ENCODE measurements at places on chromosomes 6 and 20.

DNA sequence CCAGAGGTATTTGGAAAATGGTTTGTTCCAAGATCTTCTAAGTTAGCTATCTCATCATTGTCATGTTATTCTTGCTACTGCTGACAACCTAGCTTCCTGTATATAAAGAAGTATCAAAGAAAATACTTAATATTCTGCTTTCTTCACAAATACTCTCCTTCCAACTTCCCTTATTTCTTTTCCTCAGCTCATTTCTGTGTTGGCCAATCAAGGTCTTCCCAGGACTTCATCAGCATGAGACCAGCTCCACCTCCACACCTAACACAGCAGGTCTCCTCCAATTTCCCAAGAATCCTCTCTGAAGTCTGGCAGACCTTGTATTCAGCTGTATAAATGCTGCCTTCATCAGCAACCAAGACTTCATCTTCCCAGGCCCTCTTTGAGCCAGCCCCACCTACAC, 538.6 kb upstream of the JARID2 start:
- no peak for DNase-seq

GRCh38 chr20:16821211-16822089, 73.3 kb downstream of the OTOR start:
- no peak for DNase-seq

GRCh38 chr6:20939161-20939775, 405.0 kb downstream of the CDKAL1 start:
- no peak for DNase-seq

- DNase-seq = no peak
These were observed 64.8 kb downstream of the JARID2 start for GRCh38 chr6:15310680-15311079.

DNA sequence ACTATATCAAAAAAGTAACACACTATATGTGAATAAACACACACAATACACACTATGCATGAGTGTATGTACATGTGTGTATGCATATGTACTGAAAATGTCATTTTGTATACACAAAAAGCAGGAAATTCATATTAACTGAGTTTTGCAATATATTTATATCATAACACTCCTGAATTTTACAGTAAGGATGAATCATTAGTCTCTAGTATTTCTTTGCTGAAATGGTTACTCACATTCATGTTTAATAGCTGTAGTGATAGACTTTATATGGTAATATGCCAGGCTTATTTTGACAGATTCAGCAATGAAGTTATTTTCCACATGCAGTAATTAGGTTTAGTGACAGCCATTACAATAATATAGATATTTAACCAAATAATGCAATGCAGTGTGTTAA, 1216.2 kb upstream of the CITED2 start:
- DNase-seq = no peak

Data from right forelimb (tissue), 1 donor.